ENCODE measurements at places on chromosomes 5 and 9.

DNA sequence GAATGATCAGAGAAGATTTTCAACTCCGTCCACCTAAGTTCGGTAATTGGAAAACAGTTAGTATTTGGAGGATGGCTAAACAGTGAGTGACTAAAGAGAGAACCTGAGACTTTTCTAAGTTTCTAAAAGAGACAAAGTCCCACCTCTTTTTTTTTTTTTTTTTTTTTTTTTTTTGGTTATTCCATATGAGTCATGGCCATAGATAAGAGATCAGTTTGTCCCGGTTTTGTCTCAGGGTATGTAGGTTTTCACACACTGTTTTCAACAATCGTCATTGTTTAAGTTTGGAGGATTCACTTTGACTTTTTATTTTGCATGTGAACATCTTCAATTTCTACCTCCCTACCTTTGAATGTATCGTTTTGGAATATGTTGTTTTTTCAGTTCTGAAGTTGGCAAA is 85.9 kb downstream of the NTRK2 start:
- DNase-seq: no peak

DNA sequence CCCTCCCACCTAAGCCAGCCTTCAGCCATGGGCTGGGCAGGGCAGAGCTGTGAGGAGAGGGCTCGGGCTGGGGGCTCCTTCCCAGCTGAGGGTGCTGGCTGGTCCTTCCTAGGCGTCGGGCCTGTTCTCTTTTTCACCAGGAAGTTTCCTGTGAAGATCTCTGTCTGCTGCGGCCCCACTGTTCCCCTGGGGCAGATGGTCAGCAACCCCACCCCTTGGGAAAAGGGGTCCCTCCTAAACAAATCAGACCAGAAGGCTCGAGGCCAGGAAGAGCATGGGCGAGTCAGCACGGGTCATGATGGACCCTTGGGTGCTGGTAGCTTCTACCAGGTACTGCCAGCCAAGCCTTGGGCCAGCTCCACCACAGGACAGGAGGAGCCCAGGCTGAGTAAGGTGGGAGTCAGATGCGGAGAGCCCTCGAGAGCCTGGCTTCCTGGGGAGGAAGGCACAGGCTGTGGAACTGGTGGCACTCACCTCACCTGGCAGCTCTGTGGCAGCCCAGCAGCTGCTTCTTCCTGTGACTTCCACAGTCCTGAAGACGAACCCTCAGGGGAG is 3.5 kb downstream of the CACNA1B start:
- no peak for DNase-seq

GRCh38 chr9:106350777-106351176 is 512.2 kb upstream of the ZNF462 start:
- DNase-seq: no peak

DNA sequence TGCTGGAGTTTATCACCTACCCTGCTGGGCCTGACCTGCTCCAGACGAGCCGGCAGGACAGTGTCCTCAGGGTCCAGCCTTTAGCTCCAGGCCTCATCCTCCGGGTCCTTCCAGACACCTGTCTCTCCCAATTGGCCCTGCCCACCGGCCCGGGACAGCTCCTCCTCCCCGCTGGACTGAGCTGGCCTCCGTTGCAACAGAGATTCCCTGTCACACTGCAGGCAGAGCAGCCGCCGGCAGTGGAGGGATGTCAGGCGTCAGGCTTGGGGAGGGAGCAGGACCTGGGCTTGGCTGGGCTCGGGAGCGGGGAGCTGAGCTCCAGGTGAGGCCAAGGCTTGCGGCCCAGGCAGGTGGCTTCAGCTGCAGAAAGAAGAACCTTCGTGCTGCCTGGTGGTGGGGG is 1.7 kb downstream of the KCNT1 start:
- DNase-seq: no peak

- no peak for DNase-seq
These were observed 193.6 kb downstream of the ZSWIM6 start for GRCh38 chr5:61525512-61526206.

GRCh38 chr5:130529511-130530485 is 625.5 kb downstream of the CHSY3 start:
- no peak for DNase-seq

DNA sequence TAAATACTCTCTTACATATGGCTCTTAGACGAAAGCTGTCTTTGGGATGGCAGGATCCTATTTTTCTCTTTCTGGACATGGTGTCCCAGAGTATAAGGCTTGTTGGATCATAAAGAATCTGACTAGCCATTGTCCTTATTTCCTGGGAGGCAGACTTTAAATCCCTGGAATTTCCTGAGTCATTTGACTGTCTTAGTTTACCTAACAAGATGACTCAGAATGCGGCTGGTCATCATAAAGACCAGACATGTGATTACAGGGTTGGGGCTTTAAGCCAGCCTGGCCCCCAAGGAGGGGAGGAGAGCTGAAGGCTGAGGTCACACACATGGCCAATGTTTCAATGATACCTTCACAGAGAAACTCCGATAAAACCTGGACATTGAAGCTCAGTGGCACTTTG is 37.2 kb downstream of the FAM240B start:
- DNase-seq: no peak

DNA sequence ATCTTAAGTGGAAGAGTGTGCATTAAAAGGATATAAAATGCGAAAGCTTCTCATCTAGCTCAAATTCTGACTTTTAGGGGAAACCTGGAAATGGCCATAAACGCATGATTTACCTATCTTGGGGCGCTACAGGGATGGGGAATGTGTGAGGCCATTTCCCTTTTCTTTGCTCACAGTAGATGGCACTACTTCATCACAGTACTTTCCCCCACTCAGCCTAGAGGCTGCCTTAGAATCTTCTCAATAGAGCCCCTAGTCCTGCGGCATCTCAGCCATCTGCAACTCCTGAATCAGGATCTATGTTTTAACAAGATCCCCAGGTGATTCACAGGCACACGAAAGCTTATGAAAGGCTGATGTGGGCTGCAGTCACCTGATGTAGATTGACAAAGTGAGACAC is 110.8 kb downstream of the LHFPL2 start:
- DNase-seq: no peak

GRCh38 chr5:157541447-157542118 is 34.0 kb downstream of the ADAM19 start:
- DNase-seq: no peak

DNA sequence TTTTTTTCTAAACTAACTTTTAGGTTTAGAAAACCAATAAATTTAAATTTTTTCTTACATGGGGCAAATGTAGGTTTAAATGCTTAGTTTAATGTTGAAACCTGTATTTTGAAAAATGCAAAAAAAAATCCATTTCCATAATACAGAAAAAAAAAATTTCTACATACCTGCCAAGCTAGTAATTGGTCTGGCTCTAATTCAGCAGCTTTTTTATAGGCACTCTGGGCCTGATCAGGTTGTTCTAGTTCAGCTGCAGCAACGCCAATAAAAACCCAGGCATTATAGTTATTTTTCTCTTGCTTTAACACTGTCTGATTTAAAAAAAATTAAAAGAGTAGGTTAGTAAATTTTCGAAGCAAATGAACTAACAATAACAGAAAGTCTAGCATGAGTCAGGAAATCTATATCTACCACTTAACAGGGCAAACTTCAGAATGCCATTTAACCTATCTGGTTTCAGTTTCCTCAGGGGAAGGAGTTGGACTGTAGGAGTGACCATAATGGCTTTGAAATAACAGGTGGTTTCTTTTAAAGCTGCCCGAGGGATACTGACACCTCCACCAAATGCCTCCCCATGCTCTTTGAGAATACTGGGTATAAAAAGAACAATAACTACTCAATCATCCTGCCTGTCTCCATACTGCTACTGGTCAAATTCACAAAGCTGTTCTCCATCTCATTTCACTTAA is 11.6 kb downstream of the SKIC3 start:
- no peak for DNase-seq

GRCh38 chr9:2390028-2390427 is 231.6 kb upstream of the VLDLR start:
- no peak for DNase-seq
